ENCODE measurements at places on chromosomes 5 and 9.

DNA sequence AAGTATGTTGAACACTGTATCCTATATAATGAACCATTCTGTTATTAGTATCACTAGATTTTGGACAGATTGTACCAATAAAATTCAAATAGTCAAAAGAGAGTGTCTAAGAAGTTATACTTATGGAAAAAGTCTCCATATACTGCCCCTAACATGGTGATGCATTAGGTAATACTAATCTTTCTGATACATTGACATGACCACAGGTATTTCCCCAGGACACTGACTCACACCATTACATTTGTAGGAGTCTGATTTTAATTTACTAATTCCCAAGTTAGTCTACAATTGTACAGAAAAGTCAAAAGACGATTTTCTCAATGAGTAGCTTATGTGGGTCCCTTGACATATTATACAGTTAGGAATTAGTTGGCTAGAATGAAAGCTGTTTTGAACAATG lies 593.8 kb downstream of the ISL1 start:
- DNase-seq: no peak

DNA sequence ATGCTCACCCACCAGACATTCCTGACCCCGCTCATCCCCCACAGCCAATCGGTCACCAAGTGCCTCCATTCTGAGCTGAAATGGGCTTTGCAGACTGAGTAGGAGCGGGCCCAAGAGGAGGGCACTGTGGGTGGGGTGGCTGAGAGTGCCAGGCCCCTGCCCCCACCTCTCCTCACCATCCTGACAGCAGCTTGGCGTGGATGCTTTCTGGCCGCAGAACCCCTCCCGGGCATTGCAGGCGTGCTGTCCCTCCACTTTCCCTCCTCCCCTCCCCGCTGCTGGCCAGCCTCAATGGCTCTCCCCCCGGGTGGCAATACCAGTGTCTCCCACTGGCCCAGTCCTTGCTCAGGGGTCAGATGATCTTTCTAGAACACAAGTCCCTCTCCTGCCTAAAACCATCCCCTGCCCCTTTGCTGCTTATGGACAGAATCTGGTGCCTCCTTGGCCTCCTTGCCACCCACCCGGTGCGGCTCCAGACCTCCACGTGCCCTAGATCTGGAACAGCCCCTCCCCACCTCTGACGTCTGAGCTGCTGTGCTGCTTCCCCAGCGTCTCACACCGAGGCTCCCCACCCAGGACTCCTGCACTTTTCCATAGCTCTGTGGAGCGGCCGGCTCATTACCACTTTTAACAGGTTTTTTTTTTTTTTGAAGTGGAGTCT lies 6.1 kb downstream of the FLT4 start:
- no peak for DNase-seq

GRCh38 chr5:34497470-34497808 lies 158.7 kb upstream of the RAI14 start:
- no peak for DNase-seq

DNA sequence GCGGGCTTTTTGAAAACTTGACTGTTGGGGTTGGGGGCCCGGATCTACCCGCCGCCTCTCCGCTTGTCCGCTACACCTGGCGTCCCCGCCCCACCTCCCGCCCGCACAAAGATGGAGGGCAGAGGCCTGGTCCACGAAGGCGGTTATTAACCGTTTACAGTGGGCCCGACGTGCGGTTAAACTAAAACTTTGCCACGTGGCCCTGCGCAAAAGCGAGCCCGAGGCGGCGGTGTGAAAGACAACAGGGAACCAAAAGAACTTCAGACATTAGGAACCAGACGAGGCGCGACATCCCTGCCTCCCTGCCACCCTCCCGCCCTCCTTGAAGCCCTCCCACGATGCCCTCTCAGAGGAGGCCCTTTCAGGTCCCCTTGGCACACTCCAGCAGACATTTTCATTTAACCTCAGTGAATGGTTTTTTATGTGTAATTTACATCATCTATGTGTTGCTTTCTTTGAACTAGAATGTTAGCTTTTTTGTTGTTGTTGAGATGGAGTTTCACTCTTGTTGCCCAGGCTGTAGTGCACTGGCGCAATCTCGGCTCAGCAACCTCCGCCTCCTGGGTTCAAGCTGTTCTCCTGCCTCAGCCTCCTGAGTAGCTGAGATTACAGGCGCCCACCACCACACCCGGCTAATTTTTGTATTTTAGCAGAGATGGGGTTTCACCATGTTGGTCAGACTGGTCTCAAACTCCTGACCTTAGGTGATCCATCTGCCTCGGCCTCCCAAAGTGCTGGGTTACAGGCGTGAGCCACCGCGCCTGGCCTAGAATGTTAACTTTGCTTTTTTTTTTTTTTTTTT lies 999 bp upstream of the HNRNPA0 start:
- DNase-seq: no peak

DNA sequence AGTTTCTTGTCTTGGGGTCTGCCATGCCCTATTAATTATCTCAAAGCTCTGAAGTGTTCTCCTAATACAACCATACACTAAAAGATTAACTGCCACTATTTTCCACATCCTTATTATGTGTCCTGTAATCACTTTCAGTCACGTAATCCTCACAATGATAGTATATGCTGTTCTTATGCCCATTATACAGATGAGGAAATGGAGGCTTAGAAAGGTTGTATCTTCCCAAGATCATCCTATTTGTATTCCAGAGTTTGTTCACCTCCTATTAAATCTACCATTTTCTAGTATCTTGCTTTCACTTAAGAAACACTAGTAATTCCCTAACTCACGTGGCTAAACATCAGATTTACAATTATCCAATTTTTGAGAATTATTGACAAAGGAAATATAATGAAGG lies 2.9 kb upstream of the ARHGEF28 start:
- DNase-seq: no peak

DNA sequence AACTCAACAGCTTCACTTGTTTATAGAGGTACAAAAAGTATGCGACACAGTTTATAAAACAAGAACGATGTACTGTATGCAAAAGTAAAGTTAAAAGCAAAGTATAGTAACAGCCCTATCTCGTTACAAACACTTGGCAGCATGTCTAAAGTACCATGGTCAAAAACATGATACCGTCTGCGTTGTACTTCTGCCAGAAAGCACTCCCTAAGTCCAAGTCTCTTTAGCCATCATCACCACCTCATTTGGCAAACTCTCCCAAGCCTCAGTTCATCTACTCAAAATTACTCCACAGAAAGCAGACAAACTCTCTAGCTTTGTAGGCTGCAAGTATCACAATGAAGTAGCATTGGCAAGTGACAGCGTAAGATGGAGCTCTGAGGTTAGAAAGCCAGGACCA lies 73.4 kb downstream of the NFIB start:
- no peak for DNase-seq

GRCh38 chr5:130102375-130102774 lies 198.1 kb downstream of the CHSY3 start:
- no peak for DNase-seq

GRCh38 chr9:122228568-122229484 lies at the start of gene LHX6:
LHX6 (minus strand) TSS chr9:122228957; CDS start chr9:122228740, 217 bp downstream.
- no peak for DNase-seq

GRCh38 chr5:86625148-86625547 lies 7.4 kb downstream of the COX7C start:
- DNase-seq: no peak

GRCh38 chr9:111833941-111834340 lies 39.2 kb upstream of the SHOC1 start:
- no peak for DNase-seq

- no peak for DNase-seq
Observed at GRCh38 chr5:78334811-78335210, 25.6 kb upstream of the SCAMP1 start.

- DNase-seq: no peak
Observed at GRCh38 chr9:74742191-74742790, 145.4 kb downstream of the TRPM6 start.

DNA sequence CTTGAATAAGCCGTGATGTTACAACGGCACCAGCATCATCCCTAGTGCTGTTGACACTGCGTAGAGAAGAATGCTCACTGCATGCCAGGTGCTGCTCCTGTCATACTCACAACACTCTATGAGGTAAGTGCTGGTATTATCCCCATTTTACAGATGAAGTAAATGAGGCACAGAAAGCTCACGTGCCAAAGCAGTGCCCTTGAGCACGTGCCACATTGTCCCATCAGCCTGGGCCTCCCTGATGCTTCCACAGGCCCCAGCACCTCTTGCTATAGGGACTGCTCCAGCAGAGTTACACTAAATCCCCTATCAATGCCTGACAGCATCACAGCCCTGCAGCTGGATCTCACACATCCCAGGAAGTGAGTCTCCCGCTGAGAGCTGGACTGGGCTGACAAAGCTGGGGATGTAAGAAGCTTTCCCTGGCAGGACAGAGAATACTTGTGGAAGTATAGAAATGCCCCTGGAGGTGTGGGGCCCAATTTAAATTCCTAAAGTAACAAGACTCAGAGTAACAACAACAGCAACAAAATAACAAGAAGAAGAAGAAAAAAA lies 216.1 kb downstream of the FSTL4 start:
- DNase-seq: no peak

GRCh38 chr5:135895474-135896006 lies at the start of gene IL9:
IL9 (minus strand) TSS chr5:135895841; CDS start chr5:135895816, 25 bp downstream.
- no peak for DNase-seq

GRCh38 chr9:101176384-101176783 lies 147.9 kb downstream of the PLPPR1 start:
- DNase-seq: no peak

- no peak for DNase-seq
Observed at GRCh38 chr5:163565931-163566608, 60.7 kb downstream of the MAT2B start.

GRCh38 chr5:33034777-33035176 lies 323.7 kb downstream of the NPR3 start:
- no peak for DNase-seq

GRCh38 chr5:41908374-41909079 lies 4.4 kb downstream of the RIMOC1 start:
- no peak for DNase-seq

GRCh38 chr9:92520837-92521236 lies 15.0 kb downstream of the ECM2 start:
- no peak for DNase-seq

DNA sequence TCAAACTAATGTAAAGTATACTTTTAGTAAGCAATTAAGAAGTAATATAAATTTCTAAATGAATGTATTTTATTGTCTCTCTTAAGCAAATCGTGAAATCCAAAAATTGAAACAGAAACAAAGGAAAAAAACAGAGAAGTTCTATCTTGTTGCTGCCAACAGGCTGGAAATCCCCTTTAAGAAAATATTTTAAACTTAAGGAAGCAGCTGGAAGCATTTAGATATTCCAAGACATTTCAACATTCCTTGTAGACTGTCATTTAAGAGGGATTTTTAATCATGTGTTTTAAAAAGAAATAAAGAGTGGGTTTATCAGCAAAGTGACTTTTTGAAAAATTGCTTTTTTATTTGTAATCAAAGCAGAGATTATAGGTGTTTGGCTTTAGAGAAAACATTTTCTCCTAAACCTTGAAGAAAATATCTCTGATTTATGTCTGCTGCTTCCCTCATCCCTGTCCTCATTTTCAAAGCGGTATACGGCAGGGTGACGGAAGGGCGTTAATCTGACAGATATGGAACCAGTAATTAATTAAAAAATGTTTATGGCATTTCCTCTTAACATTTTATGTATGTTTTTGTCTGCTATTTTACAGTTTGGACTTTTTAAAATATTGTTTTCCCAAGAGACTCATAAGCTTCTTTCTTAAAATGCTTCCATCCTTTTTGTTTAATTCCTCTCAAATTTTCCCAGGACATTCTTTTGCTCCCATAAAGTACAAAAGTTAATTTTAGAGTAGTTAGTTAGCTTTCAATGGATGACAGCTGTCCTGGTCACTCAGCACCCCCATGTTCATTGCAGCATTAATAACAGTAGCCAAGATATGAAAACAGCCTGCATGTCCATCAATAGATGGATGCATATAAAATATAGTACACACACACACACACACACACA lies 245.6 kb downstream of the LURAP1L start:
- no peak for DNase-seq

DNA sequence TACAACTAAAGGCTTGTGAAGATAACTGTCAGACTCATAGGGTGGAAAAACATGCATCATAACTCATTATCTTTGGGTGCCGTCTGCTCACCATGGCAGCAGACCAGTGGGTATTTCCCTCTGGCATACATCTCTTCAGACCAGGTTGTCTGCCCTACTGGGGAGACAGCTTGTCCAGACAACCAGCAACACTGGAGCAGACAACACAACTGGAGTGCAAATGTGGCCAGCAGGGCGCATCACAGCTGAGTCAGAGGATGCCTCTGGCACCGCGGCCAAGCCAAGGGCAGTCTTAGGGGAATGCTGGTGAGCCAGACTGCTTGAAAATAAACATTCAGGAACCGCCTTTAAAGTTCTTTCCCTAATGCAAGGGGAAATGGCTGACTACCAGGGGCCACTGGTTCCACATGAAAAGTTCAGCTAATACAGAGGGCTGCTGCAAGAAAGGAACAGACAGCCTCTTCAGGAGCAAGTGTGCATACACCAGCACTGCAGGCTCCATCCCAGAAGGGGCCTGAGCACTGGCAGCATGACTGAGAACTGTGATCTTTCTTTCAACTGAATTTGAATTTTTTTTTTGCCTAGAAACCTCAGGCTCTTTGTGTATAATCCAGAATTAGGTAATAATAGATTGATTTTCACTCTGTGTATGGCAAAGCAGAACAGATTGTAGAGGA lies 77.3 kb downstream of the MAMDC2 start:
- no peak for DNase-seq

DNA sequence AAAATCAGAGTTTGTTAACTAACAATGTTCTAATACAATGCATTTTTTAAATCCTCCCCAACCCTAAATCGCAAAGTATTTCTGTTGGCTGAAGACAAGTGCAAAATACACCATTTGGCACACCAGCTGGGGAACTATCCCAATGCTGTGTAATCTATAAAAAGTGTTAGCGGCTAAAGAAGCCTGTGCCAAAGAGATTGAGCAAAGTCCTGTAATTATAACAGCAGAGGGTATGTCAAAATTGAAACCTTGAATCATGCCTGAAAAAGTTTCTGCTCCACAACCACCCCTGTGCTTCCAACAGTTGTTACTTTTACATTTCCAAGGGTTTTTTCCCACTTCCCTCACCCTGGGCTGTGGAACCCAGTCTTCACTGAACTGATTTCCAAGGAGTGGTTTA lies 83.1 kb upstream of the PLPP6 start:
- no peak for DNase-seq

GRCh38 chr9:92501671-92502393 lies 19.5 kb upstream of the ASPN start:
- DNase-seq: no peak

GRCh38 chr5:176359658-176360057 lies 1.9 kb downstream of the KIAA1191 start:
- DNase-seq: no peak

DNA sequence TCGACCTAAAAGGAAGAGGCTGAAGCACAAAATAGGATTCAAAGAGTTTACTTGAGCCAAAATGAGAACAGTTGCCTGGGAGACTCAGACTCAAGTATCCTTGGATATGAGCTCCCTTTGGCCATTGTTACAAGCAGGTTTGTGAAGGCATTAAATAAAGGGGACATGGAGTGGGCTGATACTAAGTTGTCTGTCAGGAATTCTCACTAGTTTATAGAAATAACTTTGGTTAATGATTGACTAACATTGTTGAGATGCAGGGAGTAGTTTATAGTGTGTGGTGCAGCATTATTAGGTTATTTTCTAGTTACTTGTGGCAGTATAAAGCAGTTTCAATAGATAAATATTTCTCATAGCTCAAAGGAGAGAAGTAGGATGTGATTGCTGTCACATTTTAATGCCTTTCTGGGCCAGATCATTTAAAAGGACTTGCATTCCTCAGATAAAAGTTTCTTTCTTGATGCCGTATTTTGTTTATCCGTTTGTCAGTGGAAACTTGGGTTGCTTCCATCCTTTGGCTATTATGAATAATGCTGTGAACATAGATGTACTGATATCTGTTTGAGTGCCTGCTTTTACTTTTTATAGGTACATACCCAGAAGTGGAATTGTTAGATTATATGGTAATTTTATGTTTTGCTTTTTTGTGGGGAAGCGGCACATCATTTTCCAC lies 9.1 kb downstream of the AP3S1 start:
- no peak for DNase-seq
